ENCODE measurements at places on chromosomes 4 and X. TPM values are rescaled to one million over a fixed set of nuclear protein-coding genes. Genes with fewer than 3 reads are reported as not detected.

- DNase-seq: no peak
- no peaks in the 10 kb centered on the region for H3K27me3 ChIP-seq
- no peaks in the 10 kb centered on the region for H3K4me1 ChIP-seq
- H3K36me3 ChIP-seq: no peaks in the 10 kb centered on the region
- H3K27ac ChIP-seq: no peak overlapping the region
- no peak overlapping the region for H3K4me3 ChIP-seq
Measured at GRCh38 chr4:184267673-184268583, 50.3 kb upstream of the ENPP6 start.

GRCh38 chrX:100264200-100264599, 145.9 kb downstream of the PCDH19 start:
- H3K27me3 ChIP-seq: no peaks in the 10 kb centered on the region
- H3K36me3 ChIP-seq: no peaks in the 10 kb centered on the region
- H3K27ac ChIP-seq: no peak overlapping the region
- no peak for DNase-seq

GRCh38 chr4:157792716-157793115, 380.1 kb downstream of the GASK1B start:
- no peaks in the 10 kb centered on the region for H3K36me3 ChIP-seq
- no peak for DNase-seq
- H3K27me3 ChIP-seq: peaks cover 2% of the 10 kb centered on the region
- H3K4me1 ChIP-seq: no peaks in the 10 kb centered on the region
- H3K27ac ChIP-seq: no peak overlapping the region
- H3K4me3 ChIP-seq: no peak overlapping the region

GRCh38 chr4:177687117-177687516, 244.9 kb upstream of the AGA start:
- no peak for DNase-seq
- H3K4me3 ChIP-seq: no peak overlapping the region
- no peaks in the 10 kb centered on the region for H3K4me1 ChIP-seq
- H3K36me3 ChIP-seq: no peaks in the 10 kb centered on the region

Gene PNMA6A
- 5.7 TPM for total RNA-seq

DNA sequence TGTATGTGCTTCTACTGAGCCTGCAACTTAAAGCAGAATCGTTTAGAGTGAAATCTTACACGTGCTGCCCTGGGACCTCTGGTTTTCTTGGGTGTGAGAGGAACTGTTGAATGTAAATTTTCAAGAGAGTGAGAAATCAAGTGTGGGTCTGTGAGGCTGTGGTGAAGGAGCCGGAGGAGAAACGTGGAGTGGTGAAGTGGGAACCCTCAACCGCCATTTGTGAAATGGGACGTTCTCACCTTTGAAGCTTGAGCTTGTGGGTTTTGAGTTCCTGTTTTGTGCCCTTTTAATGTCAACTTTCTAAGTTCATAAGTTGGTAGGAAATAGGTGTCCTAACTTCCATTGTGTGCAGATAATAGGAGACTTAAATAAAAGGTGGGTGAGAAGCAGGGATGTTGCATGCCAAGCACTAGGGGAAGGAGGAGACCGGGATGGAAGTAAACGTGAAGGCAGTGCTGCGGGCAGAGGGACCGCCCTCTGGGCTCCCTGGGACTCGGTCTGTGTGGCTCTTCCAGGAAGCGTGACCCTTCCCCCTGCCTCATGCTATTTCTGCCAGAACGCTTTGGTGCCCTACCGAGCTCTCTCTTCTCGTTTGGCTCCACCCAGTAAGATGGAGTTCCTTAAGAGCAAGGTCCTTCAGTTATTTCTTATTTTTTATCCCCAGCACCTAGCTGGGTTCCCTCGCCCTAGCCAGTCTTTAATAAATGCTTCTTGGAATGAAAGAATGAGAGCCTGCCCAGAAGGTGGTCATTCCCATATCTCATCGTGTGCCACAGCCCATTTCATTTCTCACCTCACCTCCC, 56.0 kb downstream of the TMEM131L start:
- H3K27me3 ChIP-seq: no peaks in the 10 kb centered on the region
- H3K27ac ChIP-seq: no peak overlapping the region
- H3K4me1 ChIP-seq: no peaks in the 10 kb centered on the region
- no peak for DNase-seq

DNA sequence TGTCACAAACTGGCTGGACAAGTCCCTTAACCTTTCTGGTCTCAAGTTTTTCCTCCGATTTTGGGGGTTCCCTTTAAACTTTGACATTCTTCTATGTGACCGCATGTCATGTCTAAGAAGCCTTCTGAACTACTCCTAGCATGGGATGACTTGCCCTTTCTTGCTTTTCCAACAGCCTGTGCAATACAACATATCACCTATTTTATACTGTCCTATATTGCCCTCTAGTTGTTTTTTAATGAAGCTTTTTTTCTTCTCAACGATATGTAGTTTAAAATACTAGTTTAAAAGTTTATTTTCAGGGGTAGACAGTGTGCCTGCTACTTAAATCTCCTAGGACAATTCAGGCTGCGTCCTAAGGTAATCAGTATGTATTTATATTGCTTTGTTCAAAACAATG, 1.0 kb upstream of the IGBP1 start:
- peaks cover 19% of the 10 kb centered on the region for H3K4me1 ChIP-seq
- H3K27me3 ChIP-seq: no peaks in the 10 kb centered on the region
- H3K4me3 ChIP-seq: no peak overlapping the region
- no peak overlapping the region for H3K27ac ChIP-seq
- no peak for DNase-seq

Gene NKX3-2
- 0.13 TPM for total RNA-seq

Gene WDR17
- total RNA-seq: 3.3 TPM

Gene GABRQ
- 9.6 TPM for total RNA-seq

GRCh38 chr4:169612871-169613859, 782 bp upstream of the NEK1 start:
- no peaks in the 10 kb centered on the region for H3K36me3 ChIP-seq
- H3K4me1 ChIP-seq: no peaks in the 10 kb centered on the region
- H3K27ac ChIP-seq: no peak overlapping the region
- peak overlapping the region; percentile 93 for H3K4me3 ChIP-seq

Gene CCNA2
- 95.1 TPM for total RNA-seq

Gene ETDA
- total RNA-seq: not detected

DNA sequence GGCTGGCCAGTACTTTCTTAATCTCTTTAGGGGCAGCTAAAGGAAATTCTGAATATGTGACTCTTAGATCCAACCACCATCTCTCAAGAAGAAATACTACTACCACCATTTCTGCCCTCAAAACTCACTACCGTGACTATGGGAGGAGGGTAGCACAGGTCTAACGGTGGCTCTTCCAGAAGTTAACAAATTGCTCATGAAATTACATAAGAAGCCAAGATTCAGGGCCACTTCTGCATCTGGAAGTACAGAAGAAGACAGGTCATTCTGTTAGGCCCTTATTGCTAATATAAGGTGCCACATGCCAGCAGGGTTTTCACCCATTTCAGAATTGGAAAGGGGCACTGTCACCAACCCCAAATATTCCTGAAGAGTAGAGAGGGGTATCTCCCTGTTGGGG, 19.6 kb upstream of the NKRF start:
- DNase-seq: no peak
- no peaks in the 10 kb centered on the region for H3K36me3 ChIP-seq
- no peak overlapping the region for H3K4me3 ChIP-seq
- H3K4me1 ChIP-seq: no peaks in the 10 kb centered on the region
- H3K27me3 ChIP-seq: no peaks in the 10 kb centered on the region

Gene HSFX4
- total RNA-seq: not detected

- H3K4me3 ChIP-seq: no peak overlapping the region
- H3K27me3 ChIP-seq: no peaks in the 10 kb centered on the region
- no peaks in the 10 kb centered on the region for H3K36me3 ChIP-seq
- H3K27ac ChIP-seq: peak overlapping the region; percentile 47
Measured at GRCh38 chr4:186029571-186030398, 39.2 kb upstream of the TLR3 start.

DNA sequence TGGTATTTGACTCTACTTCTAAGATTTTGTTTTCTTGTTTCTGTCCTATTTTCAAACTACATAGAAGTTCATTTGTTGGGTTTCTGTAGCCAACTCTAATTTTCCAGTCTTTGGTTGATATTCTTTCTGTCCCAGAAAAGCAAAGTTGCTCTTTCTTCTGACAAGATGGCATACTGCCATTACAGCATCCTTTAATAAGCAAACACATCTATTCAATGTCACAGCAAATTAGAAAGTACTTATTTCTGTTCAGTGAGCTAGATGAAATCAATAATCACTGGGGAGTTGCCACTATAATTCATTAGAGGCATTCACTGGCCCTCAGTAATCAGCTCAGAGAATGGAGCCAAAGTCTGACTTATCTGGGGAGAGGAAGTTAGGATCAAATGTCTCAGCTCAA, 1258.0 kb upstream of the IGFBP7 start:
- no peak for DNase-seq
- H3K36me3 ChIP-seq: no peaks in the 10 kb centered on the region
- no peak overlapping the region for H3K27ac ChIP-seq
- no peak overlapping the region for H3K4me3 ChIP-seq
- H3K4me1 ChIP-seq: no peaks in the 10 kb centered on the region

Gene CCSER1
- total RNA-seq: 0.90 TPM

- no peaks in the 10 kb centered on the region for H3K36me3 ChIP-seq
- no peak overlapping the region for H3K4me3 ChIP-seq
- no peaks in the 10 kb centered on the region for H3K27me3 ChIP-seq
Measured at GRCh38 chrX:40578039-40578695, 2.6 kb upstream of the ATP6AP2 start.

Gene FAT4
- total RNA-seq: 5.0 TPM
